Neural progenitor cell (in vitro differentiated cells): ENCODE measurements at places on chromosomes 3 and 15. TPM values are rescaled to one million over a fixed set of nuclear protein-coding genes. Genes with fewer than 3 reads are reported as not detected.

Gene PARP14
- 2.6 and 6.1 TPM in 2 replicates for total RNA-seq

Gene P3H2
- total RNA-seq: 9.0 and 21.4 TPM in 2 replicates

Gene RHOV
- total RNA-seq: 1.2 TPM in 1 of 2 replicates, not detected in the other

Gene PDCD10
- 63.9 and 117 TPM in 2 replicates for total RNA-seq

Gene SPSB4
- total RNA-seq: 4.9 and 10.7 TPM in 2 replicates
